ENCODE measurements at places on chromosomes 4 and X.
A peak's percentile ranks its signal among the peaks of the same experiment; 100 is the strongest.

- no peak for DNase-seq
Measured at GRCh38 chr4:95272036-95272435, 276.7 kb downstream of the UNC5C start.

DNA sequence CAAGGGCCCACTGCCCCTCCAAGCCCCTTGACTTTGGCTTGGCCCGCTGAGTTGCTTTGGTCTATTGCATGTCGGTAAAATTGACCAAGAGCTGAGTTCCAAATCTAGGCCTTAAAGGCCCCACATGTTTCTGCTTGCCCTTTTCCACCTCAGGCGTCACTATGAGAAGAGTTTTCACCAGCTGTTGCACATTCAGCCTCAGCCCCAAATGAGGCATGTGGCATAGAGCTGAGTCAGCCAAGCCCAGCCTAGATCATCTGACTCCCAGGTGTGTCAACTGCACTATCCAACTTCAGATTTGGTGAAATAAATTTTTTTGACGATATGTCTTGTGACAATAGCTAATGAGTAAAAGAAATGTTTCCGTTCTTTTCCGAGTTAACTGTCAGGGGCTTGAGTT lies 424.5 kb upstream of the FAM47C start:
- DNase-seq: no peak

- no peak for DNase-seq
Measured at GRCh38 chrX:112259375-112259774, 176.8 kb upstream of the TRPC5 start.

GRCh38 chr4:144687466-144687865 lies 41.5 kb downstream of the HHIP start:
- DNase-seq: no peak

GRCh38 chrX:136291824-136292223 lies 8.9 kb upstream of the ADGRG4 start:
- DNase-seq: no peak

GRCh38 chr4:170170861-170171260 lies 81.1 kb upstream of the AADAT start:
- no peak for DNase-seq

GRCh38 chrX:8404926-8405325 lies 59.7 kb upstream of the VCX3B start:
- no peak for DNase-seq

DNA sequence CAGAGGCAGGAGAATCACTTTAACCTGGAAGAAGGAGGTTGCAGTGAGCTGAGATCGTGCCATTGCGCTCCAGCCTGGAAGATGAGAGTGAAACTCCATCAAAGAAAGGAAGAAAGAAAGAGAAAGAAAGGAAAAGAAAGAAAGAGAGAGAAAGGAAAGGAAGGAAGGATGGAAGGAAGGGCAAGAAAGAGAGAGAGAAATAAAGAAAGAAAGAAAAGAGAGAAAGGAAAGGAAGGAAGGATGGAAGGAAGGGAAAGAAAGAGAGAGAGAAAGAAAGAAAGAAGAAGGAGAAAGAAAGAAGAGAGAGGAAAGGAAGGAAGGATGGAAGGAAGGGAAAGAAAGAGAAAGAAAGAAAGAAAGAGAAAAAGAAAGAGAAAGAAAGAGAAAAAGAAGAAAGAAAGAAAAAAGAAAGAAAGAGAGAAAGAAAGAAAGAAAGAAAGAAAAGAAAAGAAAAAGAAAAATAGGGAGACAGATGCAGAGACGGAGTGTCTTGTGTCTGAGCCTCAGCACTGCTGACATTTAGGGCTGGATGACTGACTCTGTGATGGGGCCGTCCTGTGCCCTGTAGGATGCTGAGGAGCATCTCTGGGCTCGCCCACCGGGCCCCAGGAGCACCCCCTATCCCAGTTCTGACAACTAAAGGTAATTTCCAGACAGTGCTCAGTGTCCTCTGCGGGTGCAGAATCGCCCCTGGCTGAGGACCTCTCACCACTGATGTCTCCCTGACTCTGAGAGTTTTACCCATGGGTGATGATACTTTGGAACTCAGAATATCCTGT lies 61.7 kb downstream of the CRLF2 start:
- no peak for DNase-seq

DNA sequence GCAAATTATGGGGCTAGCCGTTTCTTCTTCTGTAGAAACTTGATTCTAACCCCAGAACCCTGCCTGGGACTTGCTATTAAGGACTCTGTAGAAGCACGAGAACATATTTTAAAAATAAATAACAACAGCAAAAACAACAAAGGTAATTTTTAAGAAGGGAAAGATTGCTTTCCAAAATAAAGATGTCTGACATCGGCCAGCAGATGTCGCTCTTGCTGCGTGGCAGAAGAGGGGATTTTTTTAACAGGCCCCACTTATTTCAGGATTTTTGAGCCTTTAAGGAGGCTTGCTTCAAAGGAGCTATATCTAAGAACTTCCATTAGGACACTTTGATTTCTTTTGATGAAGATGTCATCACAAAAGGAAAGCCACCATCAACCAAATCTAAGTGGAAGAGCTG lies 62.8 kb upstream of the EGFL6 start:
- DNase-seq: peak; percentile 40

- DNase-seq: no peak
Measured at GRCh38 chrX:3388457-3388856, 42.0 kb upstream of the MXRA5 start.

GRCh38 chr4:91064157-91064853 lies 937.1 kb downstream of the CCSER1 start:
- DNase-seq: no peak

DNA sequence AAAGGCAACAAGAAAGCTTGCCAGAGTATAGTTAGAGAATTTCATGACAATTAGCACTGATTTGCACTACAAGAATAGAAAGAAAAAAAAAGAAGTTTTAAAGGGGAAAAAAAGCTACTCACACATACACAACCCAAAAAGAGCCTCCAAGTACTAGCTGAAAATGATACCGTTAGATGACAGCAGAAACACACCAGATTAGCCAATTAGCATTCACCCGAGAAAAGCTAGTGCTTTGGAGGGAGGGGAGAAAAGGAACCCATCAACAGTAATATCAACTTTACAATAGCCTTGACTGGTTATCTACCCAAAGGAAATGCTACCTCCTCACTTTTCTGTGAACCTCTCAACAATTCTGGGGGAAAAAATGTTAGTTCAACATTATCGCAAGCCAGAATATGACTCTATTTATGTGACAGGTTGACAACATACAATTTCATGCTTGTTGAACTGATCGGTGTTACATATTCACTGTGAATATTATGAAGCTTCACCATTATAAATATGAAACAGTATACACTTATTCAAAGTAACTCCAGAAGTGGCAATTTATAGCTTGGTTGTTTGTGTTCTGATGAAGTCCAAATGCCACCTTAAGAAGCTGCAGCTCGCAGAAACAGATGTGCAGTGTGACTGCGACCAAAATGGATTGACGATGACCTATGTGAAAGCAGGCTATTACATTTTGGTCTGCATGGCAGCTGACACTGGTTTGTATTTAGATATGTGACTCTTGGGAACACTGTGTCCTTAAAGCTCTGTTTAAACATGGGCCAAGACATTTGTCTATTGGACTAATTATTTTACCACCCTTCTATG lies 15.9 kb downstream of the PPARGC1A start:
- no peak for DNase-seq

DNA sequence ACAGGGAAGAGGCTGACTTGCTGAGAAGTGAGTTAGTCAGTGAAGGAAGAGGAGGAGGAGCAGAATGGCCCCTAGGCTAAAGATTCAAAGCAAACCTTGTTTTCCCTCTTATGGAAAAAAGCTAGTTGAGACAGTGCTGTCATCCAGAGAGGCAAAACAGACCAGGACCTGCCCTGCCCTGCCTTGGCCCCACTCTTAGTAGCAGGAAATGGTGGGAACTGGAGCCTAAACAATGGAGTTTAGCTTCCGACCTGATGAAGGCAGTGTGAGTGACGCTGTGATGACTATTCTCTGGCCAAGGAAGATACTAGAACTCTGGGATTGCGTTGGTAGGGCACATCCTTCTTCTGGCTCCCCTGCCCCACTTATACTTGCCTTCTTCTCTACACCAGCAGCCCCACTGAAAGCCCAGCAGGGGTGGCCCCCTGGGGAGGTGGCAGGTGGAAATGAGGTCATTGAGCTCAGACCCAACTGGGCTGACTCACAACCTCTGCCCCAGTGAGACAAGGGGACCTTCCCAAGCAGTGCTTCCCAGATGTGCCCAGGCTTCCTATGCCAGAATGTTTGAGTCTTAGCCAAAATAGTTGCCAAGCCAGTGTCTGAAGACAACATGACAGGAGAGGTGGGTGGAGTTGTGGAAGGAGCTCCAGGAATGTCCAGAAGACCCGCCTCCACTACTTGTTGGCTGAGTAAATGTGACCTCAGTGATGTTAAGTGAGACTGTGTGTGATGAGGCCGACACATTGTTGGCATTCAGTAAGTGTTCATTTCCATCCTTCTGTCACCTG lies 38.8 kb downstream of the MSN start:
- DNase-seq: peak; percentile 30

- no peak for DNase-seq
Measured at GRCh38 chr4:122700178-122700725, 32.3 kb upstream of the BBS12 start.

DNA sequence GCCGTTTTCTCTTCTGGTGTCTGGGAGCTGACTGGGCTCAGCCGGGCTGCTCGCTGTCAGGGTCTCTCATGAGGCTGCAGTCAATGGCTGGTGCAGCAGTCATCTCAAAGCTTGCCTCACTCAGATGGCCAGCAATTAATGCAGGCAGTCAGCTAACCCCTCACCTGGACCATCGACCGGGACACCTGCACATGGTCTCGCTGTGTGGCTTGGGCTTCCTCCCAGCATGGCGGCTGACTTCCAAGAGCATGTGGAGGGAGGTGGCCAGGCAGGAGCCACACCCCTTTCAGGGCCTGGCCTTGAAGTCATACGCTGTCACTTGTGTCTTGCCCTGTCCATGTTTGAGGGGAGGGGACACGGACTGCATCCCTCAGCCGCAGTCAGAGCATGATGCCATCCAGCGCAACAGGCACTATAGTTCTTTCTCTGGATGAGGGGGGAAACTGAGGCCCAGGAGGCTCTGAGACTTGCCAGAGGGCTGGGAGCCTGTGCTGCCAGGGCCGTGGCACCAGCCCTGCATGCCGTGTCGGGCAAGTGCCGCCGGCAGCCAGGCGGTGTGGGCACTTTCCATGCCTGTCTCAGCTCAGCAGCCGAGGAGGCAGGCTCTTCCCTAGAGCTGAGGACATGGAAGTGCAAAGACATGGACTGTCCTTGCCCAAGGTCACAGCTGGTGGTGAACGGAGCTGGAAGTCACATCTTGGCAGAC lies 201.8 kb downstream of the AFAP1 start:
- DNase-seq: no peak

DNA sequence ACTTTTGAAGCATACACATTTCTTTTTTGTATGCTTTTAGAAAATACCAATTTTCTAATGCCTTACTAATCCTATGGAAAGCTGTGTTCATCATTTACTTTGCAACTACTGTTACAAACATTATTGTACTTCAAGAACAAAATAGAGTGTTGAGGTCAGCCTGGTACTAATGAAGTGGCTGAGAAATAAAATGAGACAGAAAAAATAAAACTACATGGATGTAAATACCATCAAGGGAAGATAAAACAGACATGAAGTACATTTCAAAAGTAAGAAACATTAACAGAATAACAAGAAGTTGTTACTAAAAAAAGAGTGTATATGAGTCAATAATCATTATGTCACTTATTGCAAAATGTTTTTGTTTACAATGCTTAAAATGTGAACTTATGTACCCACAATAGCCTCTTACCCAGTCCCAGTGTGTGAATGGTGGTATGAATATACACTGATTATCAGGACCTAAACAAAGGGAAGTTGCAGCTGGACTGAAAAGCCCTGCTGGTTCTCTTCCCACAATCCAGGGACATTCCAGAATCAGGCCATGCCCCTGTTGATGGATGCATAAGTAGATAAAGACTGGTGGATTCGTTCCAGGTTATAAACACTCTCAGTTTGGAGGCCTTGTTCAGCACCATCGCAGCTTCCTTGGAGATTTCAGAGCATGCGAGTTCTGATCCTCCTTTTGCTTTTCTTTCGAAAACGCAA lies 2.4 kb upstream of the CSN3 start:
- no peak for DNase-seq

DNA sequence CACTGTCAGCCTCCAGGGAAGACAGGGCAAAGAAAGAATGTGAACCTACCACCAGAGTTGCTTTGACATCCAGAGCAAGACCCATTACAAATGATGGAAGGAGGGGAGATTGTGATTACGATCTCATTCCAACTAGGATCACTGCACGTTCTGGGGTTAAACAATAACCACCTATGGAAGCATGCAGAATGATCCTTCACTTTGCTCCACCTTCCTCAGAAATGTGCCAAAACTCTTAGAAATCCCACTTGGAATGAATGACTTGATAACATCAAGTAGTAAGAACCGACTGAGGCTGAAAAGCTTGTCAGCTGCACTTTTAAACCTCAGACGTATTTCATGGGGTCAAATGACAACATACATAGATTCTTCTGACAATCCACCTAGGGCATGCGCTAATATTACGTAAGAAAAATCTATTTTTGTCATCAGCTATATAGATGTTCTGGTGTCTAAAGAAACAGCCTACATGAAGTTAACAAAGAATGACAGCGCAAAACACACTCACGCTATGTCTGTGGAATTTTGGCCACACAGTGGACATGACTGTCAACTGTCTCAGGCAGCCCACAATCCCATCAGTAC lies 3.5 kb upstream of the STS start:
- DNase-seq: no peak

DNA sequence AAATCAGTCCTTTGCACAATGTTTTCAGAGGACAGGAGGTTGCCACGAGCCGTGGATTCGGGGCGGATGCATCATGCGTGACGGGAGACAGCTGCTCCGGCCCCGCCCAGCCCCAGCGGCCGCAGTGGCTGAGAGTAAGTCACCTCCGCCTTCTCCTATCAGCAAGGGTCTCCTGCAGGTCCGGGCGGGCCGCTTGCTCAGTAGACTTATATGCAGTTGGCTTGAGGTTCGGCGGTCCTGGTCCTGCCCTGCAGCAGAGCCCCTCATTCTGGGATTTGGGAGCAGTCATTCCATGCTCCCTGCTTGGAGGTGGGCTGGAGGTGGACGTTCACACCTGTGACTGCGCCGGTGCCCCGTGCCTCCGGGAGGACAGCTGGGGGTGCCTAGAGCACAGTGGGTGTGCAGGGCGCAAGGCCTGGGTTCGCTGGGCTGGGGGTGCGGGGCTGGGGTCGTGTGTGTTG lies 86.3 kb upstream of the ADRA2C start:
- DNase-seq: no peak

DNA sequence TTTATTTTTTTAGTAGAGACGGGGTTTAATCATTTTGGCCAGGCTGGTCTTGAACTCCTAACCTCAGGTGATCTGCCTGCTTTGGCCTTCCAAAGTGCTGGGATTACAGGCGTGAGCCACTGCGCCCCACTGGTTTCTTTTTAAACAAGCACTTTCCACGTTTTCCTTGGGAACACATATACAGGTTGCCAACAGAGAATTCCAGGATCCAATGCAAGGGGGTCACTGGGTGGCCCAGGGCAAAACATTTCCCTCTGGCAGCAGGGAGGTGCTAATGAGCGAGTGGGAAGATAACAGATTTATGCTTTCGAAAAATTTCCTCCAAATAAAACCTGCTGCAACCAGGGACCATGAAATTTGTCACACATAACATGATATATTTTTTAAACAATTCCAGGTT lies 41.1 kb downstream of the ADRA2C start:
- no peak for DNase-seq

- DNase-seq: no peak
Measured at GRCh38 chrX:124240422-124240821, 92.0 kb upstream of the TEX13D start.

All from activated CD4-positive, alpha-beta T cell treated with anti-CD3 and anti-CD28 coated beads for 24 hours (primary cell).